ENCODE measurements at places on chromosomes 12 and 14. TPM values are rescaled to one million over a fixed set of nuclear protein-coding genes. Genes with fewer than 3 reads are reported as not detected.

GRCh38 chr12:117025481-117026151 lies 73.6 kb downstream of the TESC start:
- peak; percentile 50 for DNase-seq

The IL31 gene
- total RNA-seq: not detected

The GIT2 gene
- 40.7 TPM for total RNA-seq

DNA sequence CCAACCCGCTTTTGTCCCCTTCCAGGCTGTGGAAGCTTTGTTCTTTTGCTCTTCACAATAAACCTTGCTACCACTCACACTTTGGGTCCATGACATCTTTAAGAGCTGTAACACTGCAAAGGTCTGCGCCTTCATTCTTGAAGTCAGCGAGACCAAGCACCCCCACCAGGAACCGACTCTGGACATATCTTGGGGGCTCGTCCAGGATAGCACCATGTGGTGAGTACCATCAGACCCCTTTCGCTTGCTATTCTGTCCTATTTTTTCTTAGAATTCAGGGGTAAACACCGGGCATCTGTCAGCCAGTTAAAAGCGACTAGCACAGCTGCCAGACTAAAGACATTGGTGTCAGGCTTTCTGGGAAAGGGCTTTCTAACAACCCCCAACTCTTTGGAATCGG lies 137.6 kb upstream of the PPFIA2 start:
- DNase-seq: no peak

GRCh38 chr12:3802721-3803120 lies 49.8 kb upstream of the CRACR2A start:
- DNase-seq: no peak

GRCh38 chr12:66035288-66035966 lies 95.1 kb downstream of the LLPH start:
- no peak for DNase-seq

GRCh38 chr14:93033983-93034670 lies 81.6 kb downstream of the ITPK1 start:
- no peak for DNase-seq

The RECQL gene
- 36.6 TPM for total RNA-seq

DNA sequence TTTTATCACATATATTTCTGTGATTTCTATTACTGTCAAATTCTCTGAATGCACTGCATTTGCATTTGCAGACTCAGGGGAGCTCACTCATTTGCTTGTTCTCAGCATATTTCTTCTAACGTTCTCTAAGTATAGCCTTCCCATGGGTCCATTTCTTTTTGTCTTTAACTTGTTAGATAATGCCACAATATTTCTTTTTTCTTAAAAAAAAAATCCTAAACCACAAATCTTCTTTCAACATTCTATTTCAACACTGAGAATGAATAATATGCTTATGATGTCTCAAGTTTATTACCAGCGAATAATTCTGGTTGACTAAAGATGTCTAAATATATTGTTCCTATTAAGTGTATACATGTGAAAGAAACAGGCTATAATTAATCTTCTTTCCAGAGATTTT lies 200.2 kb downstream of the ANO6 start:
- no peak for DNase-seq

- DNase-seq: no peak
Observed at GRCh38 chr14:70265422-70265821, 76.7 kb upstream of the SLC8A3 start.

Measured in progenitor cell of endocrine pancreas (in vitro differentiated cells).